ENCODE measurements at places on chromosomes 2 and 18. TPM values are rescaled to one million over a fixed set of nuclear protein-coding genes. Genes with fewer than 3 reads are reported as not detected.

The SLC4A3 gene
- polyA plus RNA-seq: 7.3 TPM

The DNER gene
- polyA plus RNA-seq: 51.8 TPM

GRCh38 chr2:230908595-230909191, 16.3 kb downstream of the GPR55 start:
- DNase-seq: peak; percentile 73

DNA sequence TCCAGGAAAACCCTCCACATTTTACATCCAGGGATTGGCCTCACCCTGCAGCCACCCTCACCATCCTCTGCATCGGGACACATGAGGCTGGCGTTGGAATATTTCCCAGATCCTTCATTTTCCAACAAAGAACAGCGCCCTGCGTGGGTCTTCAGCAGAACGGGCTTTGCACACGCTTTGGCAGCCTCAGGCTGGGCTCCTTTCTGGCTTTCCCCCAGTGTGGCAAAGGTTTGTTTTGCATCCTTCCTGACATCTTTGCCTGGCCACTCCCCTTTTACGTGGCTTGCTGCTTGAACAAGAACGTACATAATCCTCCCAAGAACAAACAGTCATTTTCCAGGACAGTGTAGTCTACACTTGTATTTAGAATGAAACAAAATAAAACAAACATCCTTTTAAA, 25.6 kb upstream of the GREB1 start:
- DNase-seq: no peak

DNA sequence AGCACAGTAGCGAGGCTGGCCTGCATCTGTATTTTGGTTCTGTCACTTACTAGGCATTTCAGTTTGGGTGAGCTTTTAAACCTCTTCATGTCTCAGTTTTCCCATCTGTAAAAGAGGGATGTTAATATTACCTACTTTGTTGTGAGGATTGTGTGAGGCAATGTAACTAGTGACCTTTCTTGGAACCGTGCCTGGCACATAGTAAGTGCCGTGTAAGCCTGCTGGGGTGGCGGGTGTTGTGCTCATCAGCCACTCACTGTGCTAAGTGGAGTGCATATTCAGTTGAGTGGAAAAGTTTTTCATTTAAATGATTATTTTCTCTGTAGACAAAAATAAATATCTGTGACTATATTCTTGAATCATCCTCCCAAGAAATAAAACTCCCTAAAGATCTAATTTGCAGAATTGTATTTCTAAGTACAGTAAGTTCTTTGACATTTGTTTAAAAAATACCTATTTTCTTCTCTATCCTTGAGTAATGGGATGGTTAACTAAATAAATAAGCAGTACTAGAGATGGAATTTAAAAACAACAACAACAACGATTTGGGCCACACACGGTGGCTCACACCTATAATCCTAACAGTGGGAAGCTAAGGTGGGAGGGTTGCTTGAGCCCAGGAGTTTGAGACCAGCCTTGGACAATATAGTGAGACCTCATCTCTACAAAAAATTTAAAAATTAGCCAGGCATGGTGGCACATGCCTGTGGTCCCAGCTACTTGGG, 56.7 kb downstream of the MALT1 start:
- no peak for DNase-seq

- DNase-seq: no peak
Observed at GRCh38 chr2:183998797-183999190, 599.5 kb upstream of the ZNF804A start.
